ENCODE measurements at places on chromosomes 11 and 22. TPM values are rescaled to one million over a fixed set of nuclear protein-coding genes. Genes with fewer than 3 reads are reported as not detected.

MARK2 gene
- total RNA-seq, result 61.5 TPM

DNA sequence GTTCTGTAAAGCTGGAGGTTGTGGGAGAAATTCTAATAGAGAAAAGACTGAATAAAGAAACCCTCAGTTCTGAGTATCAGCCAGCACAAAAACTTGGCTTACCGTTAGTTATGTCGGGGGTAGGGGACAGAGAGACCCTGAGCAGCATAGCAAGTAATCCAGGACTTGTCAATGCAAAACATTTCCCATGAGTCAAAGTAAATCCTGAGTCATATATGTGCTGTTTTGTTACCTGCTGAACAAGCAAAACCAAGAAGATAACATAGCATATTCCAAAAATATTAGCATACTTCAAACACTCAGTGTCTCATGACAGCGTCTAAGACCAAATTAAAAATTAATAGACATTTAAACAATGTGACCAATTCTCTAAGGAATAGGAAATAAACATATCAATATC is 75.1 kb upstream of the LUZP2 start:
- no peak for DNase-seq

GRCh38 chr11:76808171-76808570 is 25.0 kb downstream of the TSKU start:
- DNase-seq, result no peak

NCR3LG1 gene
- total RNA-seq, result 3.4 TPM

CD3D gene
- 10.4 TPM for total RNA-seq

GRCh38 chr11:103619480-103619879 is 417.0 kb upstream of the DDI1 start:
- DNase-seq, result no peak

SLC5A1 gene
- total RNA-seq, result not detected
